Activated naive CD8-positive, alpha-beta T cell treated with anti-CD3 and anti-CD28 coated beads, Interleukin-2, amount 50 U/mL, for 16 hours (primary cell): ENCODE measurements at places on chromosomes 5 and 9.

DNA sequence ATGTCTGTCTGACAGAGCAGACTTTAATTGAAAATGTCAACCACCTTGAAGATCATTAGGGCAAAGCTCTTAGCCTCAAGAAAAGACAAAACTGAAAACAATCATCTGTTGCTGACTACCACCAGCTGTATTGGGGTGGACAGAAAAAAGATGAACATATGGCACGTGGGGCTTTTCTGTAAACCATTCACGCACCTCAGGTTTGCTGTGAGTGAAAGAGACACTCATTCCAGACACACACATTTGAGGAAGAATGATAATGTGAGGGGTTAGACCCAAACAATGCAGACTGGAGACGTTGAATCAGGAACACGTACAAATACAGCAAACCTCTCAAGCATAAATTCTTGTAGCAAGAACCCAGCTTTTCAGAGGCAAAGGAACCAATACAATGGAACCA, 158.7 kb downstream of the EBF1 start:
- no peak for DNase-seq

DNA sequence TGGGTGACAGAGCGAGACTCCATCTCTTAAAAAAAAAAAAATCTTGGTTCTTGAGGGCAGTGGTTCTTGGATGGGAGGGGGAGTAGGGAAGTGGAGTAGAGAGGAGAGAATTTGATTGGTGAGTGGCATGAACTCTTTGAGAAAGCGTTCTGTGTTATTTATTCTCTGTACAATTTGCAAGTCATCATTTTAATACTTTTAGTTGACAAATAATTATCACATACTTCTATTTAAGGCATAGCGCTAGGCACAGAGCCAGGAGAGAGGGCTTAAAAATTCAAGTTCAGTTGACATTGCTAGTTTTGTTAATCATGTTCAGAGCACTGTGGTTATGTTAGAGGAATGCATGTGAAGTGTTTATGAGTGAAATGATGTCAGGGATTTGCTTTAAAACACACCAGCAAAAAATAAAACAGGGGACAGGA, 24.6 kb downstream of the HSDL2 start:
- no peak for DNase-seq

GRCh38 chr5:138841531-138841930, 33.6 kb downstream of the LRRTM2 start:
- no peak for DNase-seq

DNA sequence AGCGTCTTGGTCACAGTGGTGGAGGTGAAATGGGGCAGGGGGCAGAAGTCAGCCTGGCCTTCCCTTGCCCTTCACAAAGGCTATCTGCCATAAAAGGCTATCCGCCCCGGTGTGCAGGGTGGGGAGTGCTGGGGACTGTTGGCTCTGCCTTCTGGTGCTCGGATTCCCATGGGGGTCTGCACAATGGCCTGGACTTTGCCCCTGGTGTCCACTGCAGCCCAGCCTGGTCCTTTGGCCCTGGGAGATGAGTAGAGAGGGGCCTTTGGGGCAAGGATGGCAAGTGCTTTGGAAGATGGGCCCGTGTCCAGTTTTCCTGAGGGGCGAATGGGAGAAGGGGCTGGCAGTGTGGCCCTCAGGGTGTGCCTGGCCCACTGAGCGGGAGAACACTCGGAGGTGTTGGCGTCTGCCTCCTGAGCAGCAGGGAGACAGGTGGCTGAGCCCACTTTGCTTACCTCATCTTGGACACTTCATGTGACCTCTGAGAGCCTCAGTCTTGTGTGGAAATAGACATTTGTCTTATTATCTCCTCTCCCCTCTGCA, 69.9 kb downstream of the HSPA4 start:
- DNase-seq, result no peak

- DNase-seq, result no peak
Observed at GRCh38 chr5:50867140-50867539, 200.7 kb downstream of the PARP8 start.

DNA sequence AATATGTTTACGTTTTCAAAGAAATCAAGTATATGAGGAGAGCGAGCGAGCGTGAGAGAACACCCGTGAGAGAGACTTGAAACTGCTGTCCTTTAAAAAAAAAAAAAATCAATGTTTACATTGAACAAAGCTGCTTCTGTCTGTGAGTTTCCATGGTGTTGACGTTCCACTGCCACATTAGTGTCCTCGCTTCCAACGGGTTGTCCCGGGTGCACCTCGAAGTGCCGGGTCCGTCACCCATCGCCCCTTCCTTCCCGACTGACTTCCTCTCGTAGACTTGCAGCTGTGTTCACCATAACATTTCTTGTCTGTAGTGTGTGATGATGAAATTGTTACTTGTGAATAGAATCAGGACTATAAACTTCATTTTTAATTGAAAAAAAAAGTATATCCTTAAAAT, 97.0 kb downstream of the PDE6A start:
- DNase-seq, result no peak

- no peak for DNase-seq
Observed at GRCh38 chr9:93133681-93134014, 403 bp downstream of the NINJ1 start.

DNA sequence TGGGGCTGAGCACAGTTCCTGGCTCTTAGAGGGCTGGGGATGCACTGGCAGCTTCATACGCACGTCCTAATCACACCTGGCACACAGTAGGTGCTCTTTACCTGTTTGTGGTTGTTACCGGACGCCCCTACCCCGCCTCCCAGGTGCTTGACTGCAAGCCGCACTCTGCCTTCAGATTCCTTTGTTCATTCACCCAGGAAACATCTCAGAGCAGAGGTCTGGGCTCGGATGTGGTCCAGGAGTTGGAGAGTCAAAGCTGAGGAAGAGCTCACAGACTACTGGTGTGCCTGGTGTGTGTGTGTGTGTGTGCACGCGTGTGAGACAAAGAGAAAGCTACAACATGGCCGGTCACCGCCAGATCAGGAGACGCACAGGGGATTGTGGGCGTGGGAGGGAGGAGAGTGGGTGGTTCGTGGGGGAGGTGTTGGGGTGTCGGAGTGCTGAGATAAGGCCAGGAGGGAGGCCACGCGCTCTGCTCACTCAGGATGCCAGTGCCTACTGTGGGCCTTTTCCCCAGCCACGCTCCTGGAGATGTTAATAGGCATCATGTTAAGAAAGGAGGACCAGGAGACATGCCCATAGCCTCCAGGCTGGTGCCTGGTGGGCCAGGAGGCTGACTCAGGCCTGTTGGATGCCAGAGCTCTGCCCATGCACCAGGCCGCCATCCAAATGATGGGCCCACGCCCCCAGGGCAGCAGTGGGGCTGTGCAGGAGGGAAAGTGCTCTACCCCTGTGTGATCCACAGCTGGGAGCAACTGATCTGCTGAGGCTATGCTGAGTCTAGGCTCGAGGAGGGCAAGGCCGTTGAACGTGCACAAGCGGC, 39.9 kb downstream of the CRB2 start:
- DNase-seq, result no peak

GRCh38 chr5:167678481-167678880, 613.0 kb upstream of the WWC1 start:
- no peak for DNase-seq

DNA sequence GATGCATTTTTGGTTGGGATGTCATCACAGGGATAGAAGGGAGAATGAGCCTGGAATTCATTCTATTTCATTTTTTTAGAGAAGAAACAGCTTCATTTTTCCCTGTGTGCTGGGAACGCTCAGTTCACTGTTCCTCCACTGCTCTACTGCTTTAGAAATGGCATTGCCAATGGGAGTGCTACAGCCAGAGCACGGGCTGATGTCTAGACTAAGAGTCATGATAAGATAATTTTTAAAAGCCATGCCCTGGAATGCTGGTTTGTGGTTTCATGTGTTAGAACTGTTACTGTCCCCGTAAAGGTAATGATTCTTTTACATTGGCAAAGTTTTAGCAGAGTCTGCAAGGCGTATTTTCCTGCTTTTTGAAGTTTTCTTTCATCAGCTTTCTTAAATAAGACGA, 119.6 kb downstream of the SEMA6A start:
- DNase-seq, result no peak

DNA sequence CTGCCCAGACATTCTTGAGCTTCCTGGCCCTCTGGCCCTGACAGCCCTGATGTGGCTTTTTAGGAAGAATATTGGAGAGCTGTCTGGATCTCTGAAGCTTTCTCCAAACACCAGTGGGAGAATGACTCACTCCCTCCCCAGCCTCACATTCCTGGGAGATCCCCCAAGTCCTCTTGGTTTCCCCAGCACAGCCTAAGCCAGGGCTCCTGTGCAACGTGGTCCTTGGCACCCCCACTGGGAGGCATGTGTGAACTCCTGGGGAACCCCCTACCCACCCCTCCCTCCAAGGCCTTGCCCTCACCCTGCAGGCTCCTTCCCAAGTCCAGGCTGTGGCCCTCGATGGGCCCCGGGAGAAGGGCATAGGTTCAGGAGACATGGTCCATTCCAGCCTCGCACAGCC, 12.7 kb downstream of the GLIPR2 start:
- DNase-seq, result no peak

- peak; percentile 34 for DNase-seq
Observed at GRCh38 chr5:180605554-180606214, 14.4 kb upstream of the SCGB3A1 start.

DNA sequence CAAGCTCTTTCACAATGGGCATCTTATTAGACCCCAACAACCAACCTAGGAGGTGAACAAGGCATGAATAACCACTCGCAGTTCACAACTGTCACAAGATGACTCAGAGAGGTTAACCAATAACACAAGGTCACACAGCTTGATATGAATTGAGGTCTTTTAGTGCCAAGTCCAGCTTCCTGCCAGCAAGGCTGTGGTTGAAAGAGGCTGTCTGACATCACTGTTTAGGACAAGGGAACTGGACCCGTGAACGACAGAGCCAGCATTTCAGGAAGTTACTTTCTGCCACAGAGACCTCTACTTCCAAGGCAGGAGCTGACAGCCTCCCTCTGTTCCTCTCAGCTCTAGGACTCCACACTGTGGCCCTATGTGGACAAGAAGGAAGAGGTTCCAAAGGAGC, 53.4 kb upstream of the ALDH1B1 start:
- no peak for DNase-seq

DNA sequence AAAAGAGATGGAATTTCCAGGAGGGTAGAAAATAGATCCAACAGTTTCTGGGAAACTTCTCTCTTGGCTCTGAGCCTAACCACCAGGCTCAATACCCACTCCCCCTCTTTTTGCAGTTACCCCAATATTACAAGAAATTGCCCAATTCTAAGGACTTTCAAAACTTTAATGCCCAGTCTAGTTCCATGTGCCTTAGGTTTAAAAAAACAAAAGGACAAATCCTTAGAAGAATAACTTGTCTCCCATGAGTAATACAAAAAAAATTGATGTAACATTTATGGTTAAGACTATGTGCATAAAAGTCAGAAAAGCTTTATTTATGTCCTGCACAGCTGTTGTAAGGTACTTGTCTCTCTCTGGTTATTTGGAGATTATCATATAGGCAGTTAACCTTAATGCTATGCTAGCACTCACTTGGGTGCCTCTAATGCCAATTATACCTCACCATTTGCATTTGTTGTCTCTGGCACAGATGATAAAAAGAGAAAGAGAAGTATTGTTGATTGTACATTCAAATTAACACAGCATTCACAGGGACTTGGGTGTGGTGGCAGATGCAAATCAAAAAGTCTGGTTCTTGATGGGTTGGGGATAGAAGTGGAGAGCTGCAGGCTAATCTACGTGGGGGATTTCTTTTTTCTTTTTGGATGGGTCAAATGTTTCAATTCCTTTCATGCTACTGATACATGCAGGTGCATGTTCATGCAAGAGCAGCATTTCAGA, 159.4 kb downstream of the PIK3R1 start:
- no peak for DNase-seq

DNA sequence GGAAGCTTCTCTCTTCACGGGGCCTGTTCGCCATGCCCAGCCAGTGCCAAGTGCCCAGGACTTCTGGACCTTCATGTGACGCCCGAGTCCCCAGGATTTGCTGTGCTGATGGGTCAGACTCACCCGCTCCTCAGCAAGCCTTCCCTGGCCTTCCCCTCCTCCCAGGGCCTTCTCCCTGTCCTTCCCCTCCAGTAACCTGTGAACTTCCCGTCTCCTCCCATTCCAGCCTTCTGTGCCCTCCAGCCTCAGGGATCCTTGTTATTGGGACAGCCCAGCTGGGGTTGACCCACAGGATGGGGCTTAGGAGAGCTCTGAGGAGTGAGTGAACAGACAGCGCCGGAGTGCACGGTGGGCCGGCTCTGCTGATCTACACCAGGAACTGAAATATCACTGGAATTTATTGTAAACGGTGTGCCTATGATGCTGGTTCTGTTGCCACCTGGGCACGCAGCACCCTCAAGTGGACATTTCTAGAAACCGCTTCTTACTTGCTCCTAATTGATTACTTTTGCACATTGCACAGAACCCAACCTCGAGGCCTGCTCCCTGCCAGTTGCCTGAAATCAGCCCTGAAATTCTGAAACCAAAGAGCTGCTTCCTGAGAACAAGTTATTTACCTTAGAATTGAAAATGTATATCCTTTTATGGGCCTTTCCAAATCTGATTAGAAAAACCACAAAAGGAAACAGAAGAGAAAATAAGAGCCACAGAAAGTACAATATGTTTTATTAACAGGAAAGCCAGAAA, 1.5 kb downstream of the SPAAR start:
- no peak for DNase-seq

DNA sequence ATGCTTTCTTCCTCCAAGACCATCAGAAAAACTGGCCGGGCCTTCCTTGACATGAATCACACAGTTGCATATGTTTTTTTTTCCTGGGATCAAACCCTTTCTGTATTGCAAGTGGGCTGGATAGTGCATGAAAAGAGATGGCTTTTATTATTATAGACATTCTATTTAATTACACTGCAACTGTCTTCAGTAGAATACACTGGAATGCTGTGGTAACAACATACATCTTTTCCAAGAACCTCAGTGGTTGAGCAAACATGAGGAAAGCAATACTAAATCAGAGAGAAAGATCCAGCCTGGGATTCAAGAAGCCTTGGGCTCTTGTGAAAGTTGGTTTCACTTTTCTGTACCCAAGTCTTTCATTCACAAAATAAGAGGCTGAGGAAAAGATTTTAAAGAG, 193.0 kb downstream of the DMAC1 start:
- DNase-seq, result no peak

DNA sequence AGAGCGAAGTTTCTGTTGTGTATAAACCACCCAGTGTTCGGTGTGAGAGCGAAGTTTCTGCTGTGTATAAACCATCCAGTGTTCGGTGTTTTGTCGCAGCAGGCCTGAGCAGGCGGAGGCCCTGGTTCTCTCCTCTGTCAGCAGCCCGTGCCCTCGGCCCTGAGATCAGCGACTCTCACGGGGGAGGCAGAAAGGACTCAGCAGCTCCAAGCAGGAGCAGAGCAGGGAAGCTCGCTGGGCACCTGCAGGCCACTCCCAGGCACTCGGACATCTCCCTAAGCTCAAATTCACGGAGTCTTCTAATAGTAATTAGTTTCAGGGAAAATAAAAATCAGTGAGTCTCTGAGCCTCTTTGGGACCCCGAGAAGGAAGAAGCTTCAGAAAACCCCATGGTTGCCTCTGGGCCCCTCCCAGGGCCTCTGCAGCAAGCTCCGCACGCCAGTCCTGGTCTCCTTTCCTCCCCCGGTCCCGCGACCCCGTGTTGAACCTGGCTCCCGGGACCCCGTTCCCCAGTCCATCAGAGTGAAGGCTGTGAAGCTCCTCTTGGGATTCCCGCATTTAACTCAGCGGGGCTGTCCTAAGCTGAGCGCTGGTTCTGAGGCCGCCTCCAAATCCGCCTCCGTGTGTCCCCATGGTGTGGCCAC, 81.9 kb upstream of the ADAMTS2 start:
- DNase-seq, result no peak
